ENCODE measurements at places on chromosomes 11 and 22.

DNA sequence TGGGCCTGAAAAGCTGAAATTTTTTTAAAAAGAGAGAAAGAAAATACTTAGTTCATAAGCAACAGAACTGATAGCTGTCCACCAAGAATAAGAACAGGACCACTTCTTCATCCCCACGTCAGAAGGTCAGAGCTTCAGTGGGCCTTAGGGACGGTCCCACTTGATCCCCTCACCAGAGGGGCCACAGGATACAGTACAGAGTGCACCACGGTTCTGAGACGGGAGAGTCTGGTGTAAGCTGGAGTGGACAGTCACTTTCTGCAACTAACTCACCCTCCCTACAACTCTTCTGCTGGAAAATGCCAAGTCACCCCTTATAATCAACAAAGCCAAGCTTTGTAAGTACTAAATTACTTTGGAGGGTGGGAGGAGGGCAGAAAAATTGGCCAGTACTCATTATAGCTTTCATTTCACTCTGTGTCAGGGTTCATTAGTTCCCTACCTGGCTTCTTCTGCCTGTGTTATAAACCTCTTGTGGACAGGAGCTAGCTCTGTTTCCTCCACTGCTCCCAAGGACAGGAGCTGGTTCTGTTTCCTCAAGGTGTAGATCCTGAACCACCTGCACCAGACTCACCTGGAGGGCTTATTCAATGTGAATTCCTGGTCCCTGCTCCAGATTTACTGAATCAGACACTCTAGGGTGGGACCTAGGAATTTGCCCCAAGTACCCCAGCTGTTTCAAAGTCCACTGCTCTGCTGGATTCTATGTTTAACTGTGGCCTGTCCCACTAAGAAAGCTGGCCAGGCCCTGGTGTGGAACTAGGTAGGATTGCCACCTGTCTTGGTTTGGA is 39.6 kb downstream of the SCGB1A1 start:
- no peak for DNase-seq

GRCh38 chr11:71456294-71456693 is 3.3 kb downstream of the NADSYN1 start:
- DNase-seq, result no peak

- peak; percentile 23 for DNase-seq
Observed at GRCh38 chr11:12864316-12865156, 144.6 kb upstream of the RASSF10 start.

GRCh38 chr22:22196018-22196533 is 48.5 kb upstream of the VPREB1 start:
- no peak for DNase-seq

GRCh38 chr11:9663699-9664275 is at the start of gene SWAP70:
TSS of gene SWAP70 (plus strand) at chr11:9664077. CDS start at chr11:9664180, 103 bp downstream.
- DNase-seq, result peak; percentile 56

- DNase-seq, result no peak
Observed at GRCh38 chr11:109033627-109034338, 368.9 kb downstream of the DDX10 start.

DNA sequence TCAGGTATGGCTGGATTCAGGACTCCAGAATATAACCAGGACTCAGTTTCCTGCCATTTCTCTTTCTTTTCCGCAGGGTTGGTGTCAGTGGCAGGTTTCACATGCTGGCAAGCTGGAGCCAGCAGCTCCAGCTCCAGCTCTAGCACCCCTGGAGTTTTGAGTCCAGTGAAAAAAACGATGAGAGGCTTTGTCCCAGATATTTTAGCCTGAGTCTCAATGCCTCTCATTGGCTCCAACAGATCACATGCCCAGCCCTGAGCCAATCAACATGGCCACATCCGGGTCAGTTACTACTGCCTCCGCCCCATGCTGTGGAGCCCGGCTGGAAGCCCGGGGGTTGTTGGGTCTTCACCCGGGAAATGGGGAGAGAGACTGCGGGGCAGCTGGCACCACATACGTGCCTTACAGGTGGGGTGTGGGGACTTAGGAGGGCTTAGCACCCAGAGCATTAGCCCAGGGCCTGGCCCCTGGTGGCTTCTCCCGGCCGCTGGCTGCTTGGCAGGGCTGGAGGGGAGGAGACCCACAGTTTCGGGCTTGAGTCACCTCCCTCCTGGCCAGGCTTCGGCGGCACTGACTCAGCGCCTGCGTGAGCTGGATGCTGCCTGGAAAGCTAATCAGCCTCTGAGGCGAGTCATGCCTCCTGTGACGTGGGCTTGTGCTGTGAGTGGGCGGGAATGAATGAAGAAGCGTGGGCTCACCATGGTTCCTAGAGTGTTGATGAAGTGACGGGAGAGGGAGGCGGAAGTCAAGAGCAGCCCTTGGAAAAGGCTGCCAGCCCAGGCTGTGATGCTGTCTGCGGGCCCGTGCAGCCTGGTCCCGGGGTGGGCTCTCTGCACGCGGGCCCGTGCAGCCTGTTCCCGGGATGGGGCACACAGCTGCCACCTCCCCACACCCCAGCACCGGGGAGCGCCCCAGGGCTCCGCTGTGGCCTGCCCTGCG is 15.3 kb upstream of the MRTFA start:
- peak; percentile 96 for DNase-seq

- DNase-seq, result no peak
Observed at GRCh38 chr11:14331476-14332136, 27.4 kb downstream of the RRAS2 start.

- no peak for DNase-seq
Observed at GRCh38 chr11:67031791-67032561, 9.0 kb downstream of the SYT12 start.

DNA sequence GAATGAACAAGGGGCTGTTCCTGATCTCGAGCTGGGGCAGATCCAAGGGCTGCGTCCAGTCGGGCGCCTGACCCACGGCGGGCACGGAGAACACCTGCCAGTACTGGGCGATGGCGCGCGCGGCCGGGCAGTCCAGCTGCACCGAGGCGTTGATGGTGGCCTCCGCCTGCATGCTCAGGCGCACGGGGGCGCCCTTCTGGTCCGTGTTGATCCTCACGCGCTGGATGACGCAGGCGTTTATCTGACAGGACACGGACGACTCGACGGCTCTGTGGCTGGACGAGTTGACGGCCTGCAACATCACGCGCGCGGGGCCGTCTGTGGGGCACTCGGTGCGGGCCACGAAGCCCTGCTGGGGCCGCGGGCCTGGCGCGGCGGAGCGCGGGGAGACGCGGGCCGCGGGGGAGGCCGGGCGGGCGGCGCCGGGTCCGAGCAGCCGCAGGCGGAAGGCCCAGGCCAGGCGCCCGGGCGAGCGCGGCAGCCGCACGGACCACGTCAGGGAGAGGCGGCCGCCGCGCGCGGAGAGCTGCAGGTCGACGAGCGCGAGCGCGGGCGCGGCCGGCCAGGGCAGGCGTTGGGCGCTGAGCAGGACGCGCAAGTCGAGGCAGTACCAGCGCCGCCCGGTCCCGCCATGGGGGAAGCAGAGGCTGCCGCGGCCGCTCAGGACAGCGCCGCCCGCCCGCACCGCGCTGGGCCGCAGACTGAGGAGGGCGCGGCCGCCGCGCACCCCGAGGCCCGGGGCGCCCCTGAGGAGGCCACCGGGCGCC is 511 bp downstream of the PKDREJ start:
- DNase-seq, result no peak

DNA sequence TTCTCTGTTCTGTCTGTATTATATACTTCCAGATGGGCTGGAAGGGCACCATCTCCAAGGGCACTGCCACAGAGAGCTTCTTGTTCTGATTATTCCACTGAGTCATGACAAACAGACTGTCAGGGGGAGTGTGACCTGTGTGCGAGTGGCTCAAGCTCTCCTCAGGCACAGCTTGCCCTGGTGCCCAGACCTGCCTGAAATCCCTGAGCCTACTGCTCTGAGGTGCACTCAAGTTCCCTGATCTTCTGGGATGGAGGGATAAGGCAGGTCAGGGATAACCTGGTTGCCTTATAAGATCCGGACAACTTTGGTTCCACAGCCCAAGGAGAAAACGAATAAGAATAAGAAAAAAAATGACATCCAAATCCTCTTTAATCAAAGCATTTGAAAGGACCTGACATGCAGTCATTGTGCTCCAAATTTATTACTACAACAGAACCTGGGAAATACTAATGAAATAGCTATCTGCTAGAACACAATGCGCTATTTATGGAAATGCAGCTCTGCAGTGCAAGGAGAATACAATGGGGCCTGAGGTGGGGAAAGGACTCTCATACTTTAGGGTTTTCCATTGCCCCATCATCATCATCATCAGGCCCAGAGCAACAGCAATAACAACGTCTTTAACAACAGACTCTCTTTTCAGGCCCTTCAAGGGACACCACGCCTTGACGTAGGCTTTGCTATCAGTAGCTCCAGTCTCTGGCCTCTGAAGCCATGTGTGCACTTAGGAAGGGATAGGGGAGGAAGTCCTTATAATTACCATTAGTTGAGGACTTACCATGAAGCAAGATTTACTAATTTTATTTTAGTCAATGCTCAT is 217.1 kb upstream of the KIRREL3 start:
- no peak for DNase-seq

Data from occipital lobe (tissue), 3 donors.